NCI-H2029 treated with DMSO at 0.1 percent for 48 hours (cell line): ENCODE measurements at places on chromosomes 4 and X.

GRCh38 chr4:132506568-132506967 lies 642.5 kb upstream of the PCDH10 start:
- DNase-seq = no peak

- DNase-seq = no peak
Observed at GRCh38 chrX:154000051-154000450, 19.7 kb downstream of the IRAK1 start.

- DNase-seq = no peak
Observed at GRCh38 chrX:3143043-3143799, 102.0 kb downstream of the ARSF start.

DNA sequence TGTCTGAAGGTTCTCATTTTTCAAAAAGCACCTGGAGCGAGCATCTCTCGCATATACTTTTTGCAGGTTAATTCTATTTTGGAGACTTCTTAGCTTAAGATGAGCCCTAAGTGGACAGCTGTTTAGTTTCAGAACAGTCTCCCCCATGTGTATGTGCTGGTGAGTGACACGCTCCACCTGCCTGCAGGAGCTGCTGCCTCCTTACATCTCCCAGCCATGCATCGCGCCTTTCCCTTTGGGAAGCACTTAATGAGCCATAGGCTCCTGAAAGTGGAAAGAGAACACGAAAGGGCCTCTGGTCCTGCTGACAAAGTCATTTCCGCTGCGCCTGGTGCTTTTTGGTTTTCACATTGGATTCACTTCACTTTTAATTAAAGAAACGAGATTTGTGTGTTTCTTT lies 56.1 kb downstream of the TRIML2 start:
- DNase-seq = no peak

DNA sequence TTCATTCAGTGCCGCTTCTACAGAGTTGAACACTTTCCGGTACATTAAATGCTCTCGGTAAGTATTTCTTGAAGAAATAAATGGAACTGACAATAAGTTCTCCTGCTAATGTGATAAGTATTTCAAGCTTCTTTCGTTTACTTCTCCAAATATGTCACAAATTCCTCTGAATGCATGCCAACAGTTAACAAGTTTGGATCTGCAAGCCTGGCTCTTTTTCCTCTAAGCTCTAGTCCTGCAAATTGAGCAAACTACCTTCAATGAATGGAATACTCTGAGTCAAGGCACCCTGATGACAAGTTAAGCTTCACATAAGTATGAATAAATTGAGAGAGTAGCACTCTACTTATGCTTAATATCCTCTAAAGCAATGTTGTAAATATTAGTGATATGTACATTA lies 403.6 kb downstream of the PDGFC start:
- DNase-seq = no peak

- DNase-seq = no peak
Observed at GRCh38 chrX:121894756-121895155, 847.3 kb downstream of the GLUD2 start.

- no peak for DNase-seq
Observed at GRCh38 chr4:176013476-176014247, 52.0 kb upstream of the WDR17 start.

DNA sequence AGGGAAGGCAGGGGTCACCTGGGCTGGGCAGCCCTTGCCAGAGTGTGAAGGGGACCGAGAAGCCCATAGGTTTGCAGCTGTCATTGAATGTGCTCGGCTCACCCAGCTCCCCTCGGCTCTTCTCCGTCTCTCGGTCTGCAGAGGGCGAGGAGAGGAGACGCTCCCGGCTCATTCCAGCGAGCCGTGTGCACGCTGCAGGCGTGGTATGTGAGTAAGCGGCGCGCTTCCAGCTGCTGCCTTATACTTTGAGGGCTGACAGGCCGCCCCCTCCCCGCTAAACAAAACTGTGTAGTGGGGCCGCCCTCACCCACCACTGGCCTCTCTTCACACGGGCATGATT lies 23.0 kb upstream of the BCORL1 start:
- no peak for DNase-seq

- no peak for DNase-seq
Observed at GRCh38 chr4:71396382-71396781, 57.6 kb downstream of the SLC4A4 start.

DNA sequence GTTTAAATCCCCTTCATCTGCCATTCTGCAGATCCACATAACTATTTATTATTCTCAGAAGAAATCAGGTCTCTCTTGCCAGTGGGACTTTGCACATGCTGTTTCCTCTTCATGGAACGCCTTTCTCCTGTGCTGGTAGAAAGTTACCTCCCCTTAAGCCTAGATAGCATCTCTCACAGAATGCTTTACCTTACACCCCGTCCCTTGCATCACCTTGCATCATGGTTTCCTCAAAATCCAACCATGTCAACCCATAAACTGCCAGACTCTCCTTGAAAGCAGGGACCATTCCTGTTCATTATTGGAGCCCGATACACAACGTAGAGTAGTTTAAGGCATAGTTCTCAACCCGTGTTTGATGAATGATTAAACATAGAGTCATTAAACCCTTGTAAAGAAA lies 396.2 kb upstream of the F9 start:
- no peak for DNase-seq

- no peak for DNase-seq
Observed at GRCh38 chrX:139018436-139018835, 306.9 kb upstream of the FGF13 start.

- DNase-seq = no peak
Observed at GRCh38 chr4:168484626-168485025, 4.3 kb upstream of the DDX60L start.

GRCh38 chrX:2450681-2451080 lies 50.1 kb downstream of the DHRSX start:
- no peak for DNase-seq

DNA sequence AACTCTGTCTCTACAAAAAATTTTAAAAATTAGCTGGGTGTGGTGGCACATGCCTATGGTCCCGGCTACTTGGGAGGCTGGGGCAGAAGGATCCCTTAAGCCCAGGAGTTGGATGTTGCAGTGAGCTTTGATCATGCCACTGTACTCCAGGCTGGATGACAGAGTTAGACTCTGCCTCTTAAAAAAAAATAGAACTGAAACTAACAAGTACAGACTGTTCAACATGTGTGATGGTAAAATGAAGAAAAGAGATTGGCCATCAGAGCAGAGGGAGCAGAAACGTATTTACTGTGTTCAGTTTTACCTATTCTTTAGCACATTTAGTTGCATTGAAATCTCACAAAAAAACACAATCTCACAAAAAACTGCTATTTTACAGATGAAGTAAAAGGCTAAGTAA lies 77.9 kb upstream of the NAP1L5 start:
- DNase-seq = no peak

- peak; percentile 10 for DNase-seq
Observed at GRCh38 chr4:8338351-8338961, 68.9 kb downstream of the HTRA3 start.

DNA sequence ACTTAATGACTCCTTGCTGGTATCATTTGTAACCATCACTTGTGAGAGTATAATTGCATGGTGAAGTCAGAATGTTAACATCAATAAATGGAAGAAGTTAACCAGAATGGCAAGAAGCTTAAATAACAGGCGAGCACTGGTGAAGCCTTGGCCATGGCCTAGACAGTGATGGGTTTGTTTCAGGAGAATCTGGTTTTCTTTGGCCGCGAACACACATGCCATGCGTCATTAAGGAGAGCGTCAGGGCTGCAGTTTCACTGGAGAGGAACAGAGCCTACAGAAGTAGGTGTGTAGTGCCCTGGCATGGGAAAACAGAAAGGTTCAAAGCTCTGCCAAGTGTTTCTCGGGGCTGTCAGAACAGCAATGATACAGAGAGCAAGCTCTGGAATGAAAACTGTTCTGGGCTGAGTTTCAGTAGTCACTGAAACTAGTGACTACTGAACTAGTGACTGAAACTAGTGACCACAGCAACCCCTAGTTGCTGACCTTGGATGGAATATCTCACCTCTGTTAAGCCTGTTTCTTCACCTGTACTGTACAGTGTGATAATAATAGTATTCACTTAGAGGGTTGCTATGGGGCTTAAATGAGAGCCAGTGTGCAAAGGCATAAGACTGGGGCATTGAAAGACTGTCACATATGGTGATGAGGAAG lies 93.8 kb downstream of the C4orf51 start:
- DNase-seq = no peak

GRCh38 chrX:140971099-140971795 lies 31.1 kb upstream of the SPANXB1 start:
- DNase-seq = no peak

DNA sequence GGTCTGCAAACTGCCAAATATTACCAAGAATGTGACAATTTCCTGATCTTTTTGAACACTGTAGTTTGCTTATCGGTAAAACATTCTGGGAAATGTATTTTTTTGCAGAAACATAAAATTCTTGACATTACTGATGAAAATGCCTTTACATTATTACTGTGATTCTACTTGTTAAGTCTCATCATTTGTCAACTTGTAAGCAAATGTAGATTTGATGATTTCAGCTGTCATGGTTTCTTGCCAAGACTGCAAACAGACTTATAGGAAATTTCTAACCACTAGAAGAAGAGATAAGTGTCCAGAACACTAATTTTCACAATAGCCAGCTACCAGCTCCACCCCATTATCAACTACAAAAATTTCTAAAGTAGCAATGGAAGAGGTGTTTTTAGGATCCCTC lies 560.4 kb downstream of the STPG2 start:
- DNase-seq = no peak

DNA sequence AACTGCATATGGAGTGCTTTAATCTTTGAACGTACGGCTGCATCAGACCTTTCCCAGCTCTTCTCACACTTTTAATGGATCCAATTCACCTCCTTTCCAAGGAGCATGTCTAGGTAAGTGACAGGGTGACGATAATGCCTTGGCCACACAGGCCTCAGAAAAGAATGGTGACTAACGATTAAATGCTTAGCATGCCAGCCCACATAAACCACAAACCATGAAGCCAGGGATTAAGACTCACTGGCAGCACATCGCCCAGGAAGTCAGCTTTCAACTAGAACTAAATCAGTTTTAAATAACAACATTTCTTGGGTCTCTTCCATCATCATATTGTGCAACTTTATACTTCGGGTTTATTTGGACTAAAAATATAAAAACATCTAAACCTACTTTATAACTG lies 28.7 kb downstream of the INPP4B start:
- DNase-seq = no peak

DNA sequence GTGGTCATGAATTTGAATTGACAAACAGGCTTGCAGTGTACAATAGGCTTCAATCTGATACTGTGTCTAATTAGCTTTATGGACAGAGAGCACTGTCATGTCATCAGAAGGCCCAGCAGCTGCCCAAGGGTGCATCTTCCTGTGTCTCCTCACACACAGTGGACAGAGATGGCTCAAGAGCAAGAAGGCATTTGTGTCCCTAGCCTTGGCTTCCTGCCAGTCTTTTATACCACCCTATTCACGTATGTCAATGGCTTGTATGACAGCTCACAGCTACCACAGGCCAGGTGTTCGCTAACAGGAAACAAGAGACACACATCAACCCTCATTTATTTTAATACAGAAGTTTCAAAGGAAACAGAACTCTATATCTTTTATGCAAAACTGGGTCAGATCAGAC lies 874.0 kb upstream of the AGA start:
- DNase-seq = no peak

DNA sequence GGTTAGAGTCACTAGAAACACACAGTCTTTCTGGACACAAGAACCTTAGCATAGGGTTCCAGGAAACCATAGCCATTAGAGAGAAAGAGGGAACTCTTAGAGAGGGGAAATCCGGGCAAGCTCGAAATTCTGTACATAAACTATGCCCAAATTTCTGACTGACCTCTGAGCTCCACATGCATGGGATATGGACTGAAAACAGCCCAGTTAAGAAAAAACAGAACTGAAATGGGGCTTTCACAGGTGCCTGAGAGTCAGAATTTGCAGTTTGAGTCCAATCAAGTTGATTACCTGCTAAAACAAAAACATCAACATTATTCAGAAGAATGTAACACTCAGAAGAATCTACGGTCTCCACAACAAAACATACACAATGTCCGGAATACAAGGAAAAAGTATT lies 13.1 kb downstream of the DCHS2 start:
- DNase-seq = no peak

DNA sequence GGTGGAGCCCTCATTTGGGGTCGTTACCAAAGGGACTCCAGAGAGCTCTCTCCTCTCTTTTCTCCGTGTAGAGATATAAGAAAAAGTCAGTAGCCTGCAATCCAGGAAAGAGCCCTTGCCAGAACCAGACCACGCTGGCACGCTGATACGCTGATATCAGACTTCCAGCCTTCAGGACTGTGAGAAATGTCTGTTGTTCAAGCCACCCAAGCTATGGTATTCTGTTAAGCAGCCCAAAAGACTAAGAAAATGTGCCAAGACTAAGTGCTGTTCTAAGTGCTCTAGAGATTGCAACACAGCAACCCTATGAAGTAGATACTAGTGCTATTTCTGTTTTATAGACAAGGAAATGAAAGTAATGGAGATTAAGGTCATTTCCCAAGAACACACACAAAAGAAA lies 205.7 kb downstream of the CAMK2D start:
- DNase-seq = no peak

DNA sequence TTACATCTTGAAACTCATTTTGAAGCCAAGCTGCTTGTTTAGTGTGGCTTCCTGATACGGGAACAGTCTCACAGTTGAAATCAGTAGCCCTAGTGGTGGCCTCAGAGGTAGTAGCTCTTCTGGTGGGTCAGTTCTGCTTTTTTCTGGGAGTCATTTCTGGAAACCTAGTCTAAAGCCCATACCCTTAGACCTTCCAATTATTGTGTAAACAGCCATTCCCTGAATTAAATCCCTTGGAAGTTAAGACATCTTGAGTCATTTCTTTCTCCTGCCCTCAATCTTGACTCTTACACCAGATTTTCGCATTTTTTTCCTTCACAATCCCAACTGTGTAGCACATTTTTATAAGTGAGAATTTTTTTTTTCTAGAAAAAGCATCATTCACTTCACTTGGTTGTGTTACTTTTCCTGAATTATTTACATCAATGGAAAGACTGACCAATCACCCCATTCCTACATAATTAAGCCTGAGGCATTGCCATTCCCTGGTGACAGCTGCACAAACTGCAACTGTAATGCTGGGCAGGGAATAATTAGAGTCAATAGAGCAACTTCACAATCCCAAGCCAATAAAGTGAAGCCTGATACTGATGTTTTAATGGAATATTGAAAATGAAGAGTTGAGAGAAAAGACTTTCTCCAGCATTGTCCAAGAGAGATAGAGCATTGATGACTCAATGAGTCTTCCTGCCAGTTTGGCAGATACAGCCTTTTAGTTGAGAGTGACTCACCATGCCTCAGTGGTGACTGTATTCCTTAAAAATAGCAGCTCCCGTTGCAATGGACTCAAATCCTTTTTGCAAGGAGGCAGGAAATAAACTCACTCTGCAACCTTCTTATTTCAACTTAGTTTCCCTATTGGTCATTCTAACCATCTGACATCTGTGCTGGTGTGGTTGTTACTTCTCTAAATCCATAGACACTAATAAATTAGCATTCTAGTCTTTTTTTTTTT lies 13.0 kb upstream of the SEPSECS start:
- no peak for DNase-seq

- DNase-seq = no peak
Observed at GRCh38 chrX:40504801-40505605, 75.8 kb upstream of the ATP6AP2 start.

DNA sequence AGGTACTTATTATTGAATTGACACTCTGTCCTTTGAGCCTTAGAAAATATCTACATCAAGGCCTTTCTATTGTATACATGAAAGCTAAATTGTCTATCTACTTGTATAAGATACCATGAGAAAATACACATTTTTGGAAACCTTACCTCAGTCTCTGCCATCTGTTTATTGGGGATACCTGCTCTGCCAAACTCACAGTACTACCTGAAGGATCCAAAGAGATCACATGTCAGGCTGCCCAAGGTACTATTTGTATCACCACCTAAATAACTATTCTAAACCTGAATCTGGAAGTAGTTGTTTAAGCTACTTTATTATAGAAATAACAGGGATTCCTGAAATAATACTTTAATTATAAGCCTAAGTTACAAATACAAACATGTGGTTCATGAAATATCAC lies 126.2 kb downstream of the PALLD start:
- no peak for DNase-seq
